ENCODE measurements at places on chromosomes 5 and 9.

- H3K36me3 ChIP-seq, result no peaks in the 10 kb centered on the region
- H3K27me3 ChIP-seq, result no peaks in the 10 kb centered on the region
- H3K27ac ChIP-seq, result no peak overlapping the region
- H3K4me1 ChIP-seq, result no peaks in the 10 kb centered on the region
- H3K4me3 ChIP-seq, result no peak overlapping the region
- DNase-seq, result no peak
These were observed 165.7 kb upstream of the SMC2 start for GRCh38 chr9:103928442-103928841.

- no peak overlapping the region for H3K4me3 ChIP-seq
- no peak overlapping the region for H3K27ac ChIP-seq
- H3K4me1 ChIP-seq, result no peaks in the 10 kb centered on the region
- peaks cover 57% of the 10 kb centered on the region for H3K27me3 ChIP-seq
- no peaks in the 10 kb centered on the region for H3K36me3 ChIP-seq
These were observed 57.2 kb downstream of the OLFM1 start for GRCh38 chr9:135144581-135145170.

DNA sequence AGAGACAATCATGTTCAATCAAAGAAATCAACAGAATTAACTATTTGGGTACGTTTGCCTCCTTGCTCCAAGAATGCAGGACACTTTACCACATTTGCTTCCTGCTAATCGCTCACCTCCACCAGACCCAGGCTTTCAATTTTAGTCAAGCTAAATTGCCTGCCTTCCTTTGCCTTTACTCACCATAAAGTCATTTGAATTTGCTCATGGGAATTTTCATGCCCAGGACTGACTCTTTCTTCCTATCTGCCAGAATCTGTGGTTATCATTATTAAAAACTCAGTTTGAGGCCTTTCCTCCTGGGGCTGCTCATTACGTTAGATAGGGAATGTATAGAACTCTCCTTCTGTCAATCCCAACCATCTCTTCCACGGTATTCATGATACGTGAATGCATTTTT is 1935.3 kb upstream of the WWC1 start:
- no peaks in the 10 kb centered on the region for H3K36me3 ChIP-seq
- no peak overlapping the region for H3K27ac ChIP-seq
- H3K4me1 ChIP-seq, result no peaks in the 10 kb centered on the region
- H3K4me3 ChIP-seq, result no peak overlapping the region

DNA sequence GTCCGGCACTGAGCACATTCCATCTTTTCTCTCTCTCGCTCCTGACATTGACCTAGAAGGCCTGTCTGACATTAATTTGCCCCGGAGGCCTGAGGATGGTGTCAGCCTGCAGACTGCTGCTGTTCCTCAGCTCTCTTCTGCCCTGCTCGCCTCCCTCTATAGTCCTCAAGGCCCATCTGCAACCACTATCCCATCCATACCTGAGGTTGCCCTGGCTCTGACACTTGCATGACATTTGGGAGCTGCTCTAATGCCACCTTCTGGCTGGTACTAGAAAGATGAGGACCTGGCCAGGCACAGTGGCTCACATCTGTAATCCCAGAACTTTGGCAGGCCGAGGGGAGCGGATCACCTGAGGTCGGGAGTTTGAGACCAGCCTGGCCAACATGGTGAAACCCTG is 38.6 kb upstream of the GGTA1 start:
- H3K4me3 ChIP-seq, result no peak overlapping the region
- no peak for DNase-seq
- H3K27me3 ChIP-seq, result peaks cover 3% of the 10 kb centered on the region
- no peaks in the 10 kb centered on the region for H3K4me1 ChIP-seq
- no peak overlapping the region for H3K27ac ChIP-seq

GRCh38 chr9:123643518-123643917 is 286.4 kb downstream of the DENND1A start:
- no peaks in the 10 kb centered on the region for H3K27me3 ChIP-seq
- H3K4me1 ChIP-seq, result no peaks in the 10 kb centered on the region
- H3K4me3 ChIP-seq, result no peak overlapping the region
- H3K27ac ChIP-seq, result no peak overlapping the region
- no peak for DNase-seq
- H3K36me3 ChIP-seq, result no peaks in the 10 kb centered on the region

DNA sequence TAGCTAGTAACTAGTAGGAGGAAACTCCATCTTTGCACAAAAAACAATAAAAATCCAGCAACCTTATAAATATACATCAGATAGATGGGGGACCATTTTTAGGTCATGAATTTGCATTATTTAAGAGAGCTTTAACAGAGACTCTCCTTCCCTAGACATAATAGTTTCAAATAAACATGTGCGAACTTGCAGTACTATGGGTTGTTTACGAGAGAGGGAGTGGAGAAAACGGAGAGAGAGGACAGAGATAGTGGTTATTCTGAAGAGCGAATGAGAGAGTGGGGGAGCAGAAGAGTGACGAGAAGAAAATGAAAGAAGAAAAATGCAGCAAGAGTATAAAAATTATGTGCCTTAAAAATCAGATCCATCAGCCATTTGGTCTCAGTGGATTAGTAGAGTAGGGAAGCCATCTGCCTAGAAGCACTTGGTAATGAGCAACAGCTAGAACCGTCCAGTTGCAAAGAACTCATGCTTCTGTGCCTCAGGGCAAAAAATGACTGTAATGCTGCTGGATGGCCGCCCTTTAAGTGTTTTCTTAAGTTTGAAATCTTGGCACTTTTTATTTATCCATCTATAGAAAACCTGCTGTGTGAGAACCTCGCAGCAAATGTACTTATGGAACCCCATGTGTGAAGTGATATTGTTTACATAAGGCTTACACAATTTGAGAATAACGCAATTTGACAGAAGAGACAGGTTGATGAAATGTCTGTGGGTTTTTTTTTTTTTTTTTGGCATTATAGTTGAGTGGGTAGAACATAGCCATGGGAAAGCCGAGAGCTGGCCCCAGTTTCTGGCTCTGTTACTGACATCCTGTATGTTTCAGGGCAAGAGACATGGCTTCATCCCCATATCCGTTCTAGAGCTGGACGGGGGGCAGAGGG is 95.6 kb upstream of the ZNF608 start:
- no peaks in the 10 kb centered on the region for H3K36me3 ChIP-seq
- H3K4me1 ChIP-seq, result no peaks in the 10 kb centered on the region
- no peak overlapping the region for H3K4me3 ChIP-seq
- DNase-seq, result no peak
- H3K27me3 ChIP-seq, result no peaks in the 10 kb centered on the region
- no peak overlapping the region for H3K27ac ChIP-seq

DNA sequence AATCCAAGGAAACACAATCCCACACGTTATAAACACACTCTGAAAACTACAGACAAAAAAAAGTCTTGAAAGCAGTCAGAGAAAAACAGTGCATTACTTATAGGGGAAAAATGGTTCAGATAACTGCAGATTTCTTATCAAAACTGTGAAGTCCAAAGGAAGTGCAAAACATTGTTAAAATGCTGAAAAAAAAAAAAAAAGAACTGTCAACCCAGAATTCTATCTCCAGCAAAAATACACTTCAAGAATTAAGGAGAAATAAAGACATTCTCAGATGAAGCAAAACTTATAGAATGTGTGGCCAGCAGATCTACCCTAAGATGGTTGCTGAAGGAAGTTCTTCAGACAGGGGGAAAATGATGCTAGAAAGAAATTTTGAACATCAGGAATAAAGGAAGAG is 40.4 kb downstream of the ADAMTS2 start:
- peaks cover 6% of the 10 kb centered on the region for H3K27me3 ChIP-seq
- DNase-seq, result no peak
- no peaks in the 10 kb centered on the region for H3K4me1 ChIP-seq

DNA sequence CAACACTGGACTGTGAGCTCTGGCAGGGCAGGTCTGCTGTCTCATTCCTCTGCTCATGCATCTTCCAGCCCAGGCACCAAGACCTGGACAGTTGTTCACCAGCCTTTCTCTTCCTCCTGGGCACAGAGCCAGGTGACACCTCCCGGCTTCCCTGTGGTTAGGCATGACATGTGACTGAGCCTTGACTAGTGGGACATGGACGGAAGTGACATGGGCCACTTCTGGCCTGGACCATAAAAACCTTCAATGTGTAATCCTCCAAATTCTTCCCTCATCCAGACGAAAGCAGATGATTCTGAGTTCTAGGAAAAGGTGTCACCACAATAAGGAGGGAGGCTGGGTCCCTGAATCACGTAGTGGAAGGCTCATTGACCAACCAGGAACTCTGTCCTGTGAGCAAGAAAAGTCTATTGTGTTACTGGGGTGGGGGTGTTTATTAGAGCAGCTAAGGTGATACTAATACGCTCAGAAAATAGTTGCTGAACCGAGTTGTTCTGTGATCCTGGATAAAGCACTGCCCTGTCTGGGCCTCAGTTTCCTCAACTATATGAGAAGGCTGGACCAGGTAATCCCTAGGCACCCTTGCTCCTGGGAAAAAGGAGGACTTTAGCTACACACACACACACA is 26.6 kb upstream of the CRB2 start:
- DNase-seq, result peak; percentile 46
- H3K27me3 ChIP-seq, result no peaks in the 10 kb centered on the region
- no peaks in the 10 kb centered on the region for H3K36me3 ChIP-seq

DNA sequence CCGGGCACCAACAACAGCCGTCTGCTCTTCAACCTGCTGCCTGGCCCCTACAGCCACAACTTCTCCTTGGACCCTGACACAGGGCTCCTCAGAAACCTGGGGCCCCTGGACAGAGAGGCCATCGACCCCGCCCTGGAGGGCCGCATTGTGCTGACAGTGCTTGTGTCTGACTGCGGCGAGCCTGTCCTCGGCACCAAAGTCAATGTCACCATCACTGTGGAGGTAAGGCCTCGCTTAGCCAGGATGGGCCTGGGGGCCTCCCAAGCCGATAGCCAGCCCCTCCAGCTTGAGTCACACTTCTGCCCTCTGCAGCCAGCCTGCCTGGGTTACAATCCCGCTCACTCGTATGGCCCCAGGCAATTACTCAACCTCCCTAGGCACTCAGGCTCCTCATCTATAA is 28.6 kb downstream of the GPRIN1 start:
- no peak for DNase-seq
- H3K27ac ChIP-seq, result no peak overlapping the region
- no peaks in the 10 kb centered on the region for H3K4me1 ChIP-seq
- no peak overlapping the region for H3K4me3 ChIP-seq

GRCh38 chr9:20070336-20070735 is 281.5 kb upstream of the SLC24A2 start:
- H3K27me3 ChIP-seq, result no peaks in the 10 kb centered on the region
- H3K4me1 ChIP-seq, result peaks cover 8% of the 10 kb centered on the region
- no peak overlapping the region for H3K27ac ChIP-seq
- no peak overlapping the region for H3K4me3 ChIP-seq
- no peaks in the 10 kb centered on the region for H3K36me3 ChIP-seq

DNA sequence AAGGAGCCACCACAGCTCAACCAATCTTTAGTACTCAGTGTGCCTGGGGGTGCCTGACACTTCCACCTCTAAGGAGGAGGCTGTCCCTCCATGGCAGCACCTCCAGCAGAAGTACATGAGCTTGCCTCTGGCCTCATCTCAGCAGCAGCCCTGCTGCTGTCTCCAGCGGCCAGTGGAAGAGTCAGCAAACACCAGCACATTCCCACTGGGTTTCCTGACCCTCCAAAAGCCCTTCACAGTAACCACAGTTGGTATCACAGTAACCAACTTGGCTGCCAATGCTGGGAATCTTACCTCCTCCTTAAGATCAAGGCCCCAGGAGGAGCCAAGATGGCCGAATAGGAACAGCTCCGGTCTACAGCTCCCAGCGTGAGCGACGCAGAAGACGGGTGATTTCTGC is 29.4 kb downstream of the FSTL4 start:
- no peak overlapping the region for H3K4me3 ChIP-seq
- no peaks in the 10 kb centered on the region for H3K27me3 ChIP-seq
- H3K36me3 ChIP-seq, result no peaks in the 10 kb centered on the region
- no peak for DNase-seq
- H3K4me1 ChIP-seq, result no peaks in the 10 kb centered on the region

DNA sequence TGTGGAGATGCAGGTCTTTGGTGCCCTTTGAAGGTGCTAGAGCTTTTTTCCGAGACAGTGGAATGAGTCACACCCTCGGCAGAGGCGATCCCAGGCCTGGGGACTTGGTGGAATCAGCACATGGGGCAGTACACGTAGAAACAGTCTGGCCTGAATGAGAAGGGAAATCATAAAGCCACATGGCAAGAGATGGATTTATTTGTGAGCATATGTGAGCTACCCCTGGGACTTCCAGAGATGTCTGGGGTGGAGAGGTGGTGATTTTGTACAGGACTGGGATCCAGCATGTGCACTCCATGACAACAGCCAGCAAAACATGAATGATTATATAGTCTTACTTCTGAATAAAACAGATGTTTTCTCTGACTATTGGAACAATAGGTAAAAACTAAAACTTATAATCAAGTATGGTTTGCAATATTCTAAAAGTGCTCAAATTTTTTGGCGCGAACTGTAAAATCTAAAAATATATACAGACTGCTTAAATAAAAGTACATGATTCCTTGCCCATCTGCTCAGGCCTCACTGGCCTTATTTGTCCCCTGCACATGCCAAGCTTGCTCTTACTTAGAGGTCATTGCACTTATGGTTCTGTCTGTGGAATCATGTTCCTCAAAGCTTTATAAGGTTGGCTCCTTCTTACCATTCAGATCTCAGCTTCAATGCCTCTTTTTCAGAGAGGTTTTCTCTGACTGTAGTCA is 54.7 kb upstream of the SMARCA2 start:
- H3K4me1 ChIP-seq, result no peaks in the 10 kb centered on the region
- no peak overlapping the region for H3K27ac ChIP-seq
- H3K27me3 ChIP-seq, result no peaks in the 10 kb centered on the region
- DNase-seq, result no peak
- H3K4me3 ChIP-seq, result no peak overlapping the region

GRCh38 chr5:81169924-81170323 is 63.2 kb upstream of the CKMT2 start:
- no peaks in the 10 kb centered on the region for H3K4me1 ChIP-seq
- no peaks in the 10 kb centered on the region for H3K36me3 ChIP-seq
- no peak for DNase-seq
- H3K4me3 ChIP-seq, result no peak overlapping the region
- H3K27me3 ChIP-seq, result no peaks in the 10 kb centered on the region

DNA sequence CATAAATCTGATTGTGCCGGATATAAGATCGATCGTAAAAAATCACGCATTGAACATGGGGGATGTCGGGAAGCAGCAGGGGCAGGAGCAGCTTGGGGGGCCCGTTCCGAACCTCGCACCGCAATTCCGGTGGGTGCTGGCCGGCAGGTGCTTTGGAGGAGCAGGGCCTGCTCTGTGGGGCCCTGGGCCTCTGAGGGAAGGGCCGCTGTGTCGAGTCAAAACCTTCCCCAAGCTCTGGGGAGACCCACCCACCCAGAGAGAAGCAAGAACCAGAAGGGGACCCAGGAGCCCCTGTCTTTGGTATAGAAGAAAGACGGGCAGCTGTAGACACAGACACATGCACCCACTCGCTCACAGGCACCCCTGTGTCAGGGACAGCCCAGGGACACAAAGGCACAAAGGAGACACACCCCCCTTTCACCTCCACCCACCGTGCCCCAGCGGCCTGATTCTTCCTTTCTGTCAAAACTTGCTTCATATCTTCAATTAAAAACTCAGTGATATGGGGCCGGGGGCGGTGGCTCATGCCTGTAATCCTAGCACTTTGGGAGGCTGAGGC is 49.4 kb upstream of the ZBTB43 start:
- H3K4me3 ChIP-seq, result no peak overlapping the region
- no peak overlapping the region for H3K27ac ChIP-seq
- DNase-seq, result no peak
- no peaks in the 10 kb centered on the region for H3K36me3 ChIP-seq
- H3K27me3 ChIP-seq, result peaks cover 23% of the 10 kb centered on the region
- H3K4me1 ChIP-seq, result no peaks in the 10 kb centered on the region

Data from MM.1S (cell line).